Spinal cord (tissue), 10 donors: ENCODE measurements at places on chromosomes 13 and 19. TPM values are rescaled to one million over a fixed set of nuclear protein-coding genes. Genes with fewer than 3 reads are reported as not detected.

Gene MYCBP2
- 108 TPM for total RNA-seq

Gene ZSCAN4
- total RNA-seq = not detected

Gene KLK14
- not detected for total RNA-seq

GRCh38 chr19:45439569-45440258, 16.0 kb upstream of the ERCC1 start:
- DNase-seq = peak; percentile 84

- DNase-seq = no peak
Measured at GRCh38 chr19:42089191-42089750, 13.3 kb downstream of the ZNF574 start.

DNA sequence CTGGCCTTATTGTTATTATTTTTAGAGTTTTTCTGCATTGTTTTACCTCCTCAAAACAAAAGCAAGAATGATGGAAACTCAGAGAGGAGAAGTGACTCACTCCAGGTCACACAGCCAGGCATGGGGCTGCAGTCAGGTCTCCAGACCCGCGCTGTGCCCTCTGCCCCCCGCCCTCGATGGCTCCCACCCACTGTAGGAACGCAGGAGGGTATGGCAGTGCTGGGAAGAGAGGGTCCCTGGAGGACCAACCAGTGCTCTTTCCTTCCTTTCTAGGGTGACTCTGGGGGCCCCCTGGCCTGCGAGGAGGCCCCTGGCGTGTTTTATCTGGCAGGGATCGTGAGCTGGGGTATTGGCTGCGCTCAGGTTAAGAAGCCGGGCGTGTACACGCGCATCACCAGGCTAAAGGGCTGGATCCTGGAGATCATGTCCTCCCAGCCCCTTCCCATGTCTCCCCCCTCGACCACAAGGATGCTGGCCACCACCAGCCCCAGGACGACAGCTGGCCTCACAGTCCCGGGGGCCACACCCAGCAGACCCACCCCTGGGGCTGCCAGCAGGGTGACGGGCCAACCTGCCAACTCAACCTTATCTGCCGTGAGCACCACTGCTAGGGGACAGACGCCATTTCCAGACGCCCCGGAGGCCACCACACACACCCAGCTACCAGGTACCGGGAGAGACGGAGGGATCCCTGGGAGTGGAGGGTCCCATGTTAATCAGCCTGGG, 5.6 kb downstream of the TIMM13 start:
- DNase-seq = no peak

DNA sequence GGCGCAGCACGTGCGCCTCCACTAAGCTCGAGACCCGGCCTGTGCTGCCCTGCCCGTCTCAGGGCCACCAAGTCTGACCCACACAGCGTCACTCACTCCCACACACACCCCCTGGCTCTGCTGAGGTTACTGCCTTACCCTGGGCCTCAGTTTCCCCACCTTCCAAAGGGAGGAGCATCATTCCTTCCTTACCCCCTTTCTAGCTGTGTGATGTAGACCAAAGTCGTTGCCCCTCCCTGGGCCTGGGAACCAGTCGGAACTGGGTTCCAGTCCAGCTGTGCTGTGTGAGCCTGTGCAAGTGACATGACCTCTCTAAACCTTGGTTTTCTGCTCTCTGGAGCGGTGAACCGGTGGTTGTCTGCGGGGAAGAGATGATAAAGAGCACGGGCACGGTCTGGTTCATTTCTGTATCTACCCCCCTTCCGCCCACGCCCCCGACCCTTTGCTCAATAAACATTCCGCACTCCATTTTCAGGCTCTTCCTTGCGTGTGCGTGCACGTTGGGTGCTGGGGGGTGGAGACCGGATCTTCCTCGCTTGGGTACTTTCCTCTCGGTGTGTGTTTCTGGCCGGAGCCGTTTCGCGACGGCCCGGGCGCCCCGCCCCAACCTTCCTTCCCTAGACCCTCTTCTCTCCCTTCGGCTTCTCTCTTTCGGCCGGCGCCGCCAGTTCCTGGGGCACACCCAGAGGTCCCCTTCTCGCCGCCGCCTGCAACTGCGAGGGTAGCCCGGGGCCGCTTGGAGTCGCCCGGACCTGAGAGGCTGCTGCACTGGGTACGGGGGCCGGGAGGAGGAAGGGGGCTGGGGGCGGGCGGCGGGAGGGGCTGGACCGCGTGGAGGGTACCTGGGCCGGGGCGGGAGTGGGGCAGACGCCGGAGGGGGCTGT, at the start of gene ZNF581:
TSS of gene ZNF581 (plus strand) at position 647 of the 884 bp plus-strand sequence. CDS start 923 bp downstream, outside the sequence.
- DNase-seq = no peak

GRCh38 chr13:103289681-103290080, 223.5 kb upstream of the SLC10A2 start:
- DNase-seq = no peak

- no peak for DNase-seq
Measured at GRCh38 chr13:23825179-23825578, 64.0 kb downstream of the MIPEP start.

DNA sequence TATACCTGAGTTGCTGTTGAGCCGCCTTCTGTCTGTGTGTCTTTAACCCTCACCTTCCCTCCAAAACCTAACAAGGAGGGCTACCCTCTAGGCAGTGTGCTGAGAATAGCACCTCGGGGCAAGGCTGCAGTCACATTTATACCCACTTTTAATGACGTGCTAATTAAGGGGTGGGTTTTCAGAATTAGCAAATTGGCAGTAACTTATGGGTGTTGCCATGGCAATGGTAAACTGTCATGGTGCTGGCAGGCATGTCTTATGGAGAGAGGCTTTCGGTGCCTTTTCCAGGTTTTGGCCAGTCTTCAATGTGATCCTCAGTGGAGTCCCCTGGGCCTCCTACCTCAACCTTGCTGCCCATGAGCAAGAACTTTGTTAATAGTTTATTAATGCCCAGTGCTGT, 1.2 kb upstream of the PNMA8A start:
- no peak for DNase-seq

- DNase-seq = peak; percentile 97
Measured at GRCh38 chr13:113584205-113584869, at the start of gene TFDP1. TSS of gene TFDP1 (plus strand) at chr13:113584753. CDS start at chr13:113585838, 1,085 bp downstream.

DNA sequence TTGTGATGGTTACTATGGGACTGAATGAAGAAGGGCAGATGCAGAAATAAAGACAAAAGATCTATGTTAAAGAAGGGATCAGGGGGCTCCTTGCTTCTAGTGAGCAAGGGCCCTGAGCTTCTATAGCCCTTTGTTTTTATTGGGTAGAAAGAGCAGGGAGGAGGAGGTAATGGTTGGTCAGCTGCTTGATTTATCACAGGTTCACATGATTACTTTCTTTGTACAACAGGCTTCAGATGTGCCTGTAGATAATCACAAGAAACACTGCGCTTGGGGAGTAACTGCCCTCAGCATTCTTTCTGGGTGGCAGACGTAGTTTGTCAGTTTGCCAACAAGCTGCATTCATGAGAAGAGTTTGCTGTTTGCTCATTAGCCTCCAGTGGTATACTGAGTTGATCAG, 4.8 kb upstream of the ZNF439 start:
- no peak for DNase-seq

GRCh38 chr13:53182724-53183123, 154.1 kb downstream of the OLFM4 start:
- no peak for DNase-seq

DNA sequence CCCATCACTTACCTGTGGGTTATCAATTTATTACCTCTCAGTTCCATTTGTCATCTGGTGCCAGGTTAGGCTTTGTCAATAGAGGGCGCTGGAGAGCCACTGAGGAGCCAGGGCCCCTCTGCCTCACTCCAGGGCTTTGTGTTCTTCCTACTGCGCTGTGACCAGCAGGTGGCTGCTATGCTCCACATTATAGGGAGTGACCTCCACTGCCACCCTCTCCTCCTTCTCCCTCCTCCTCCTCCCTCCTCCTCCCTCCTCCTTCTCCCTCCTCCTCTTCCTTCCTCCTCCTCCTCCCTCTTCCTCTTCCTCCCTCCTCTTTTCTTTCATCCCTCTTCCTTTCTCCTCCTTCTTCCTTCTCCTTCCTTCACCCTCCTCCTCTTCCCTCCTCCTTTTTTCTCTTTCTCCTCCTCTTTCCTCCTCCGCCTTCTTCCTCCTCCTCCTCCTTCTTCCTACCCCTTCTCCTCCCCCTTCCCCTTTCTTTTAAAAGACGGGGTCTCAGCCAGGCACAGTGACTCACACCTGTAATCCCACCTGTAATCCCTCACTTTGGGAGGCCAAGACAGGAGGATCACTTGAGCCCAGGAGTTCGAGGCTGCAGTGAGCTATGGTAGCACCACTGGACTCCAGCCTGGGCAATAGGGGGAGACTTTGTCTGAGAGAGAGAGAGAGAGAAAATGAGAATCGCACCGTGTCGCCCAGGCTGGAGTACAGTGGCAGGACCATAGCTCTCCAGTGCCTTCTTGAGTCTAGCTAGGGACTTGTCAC, 10.3 kb upstream of the ZBTB32 start:
- DNase-seq = peak; percentile 44
